ENCODE measurements at places on chromosomes 1 and 21. TPM values are rescaled to one million over a fixed set of nuclear protein-coding genes. Genes with fewer than 3 reads are reported as not detected.

GRCh38 chr1:32861904-32862695 is 8.6 kb downstream of the FNDC5 start:
- DNase-seq = no peak

Gene PRSS38
- not detected for total RNA-seq

DNA sequence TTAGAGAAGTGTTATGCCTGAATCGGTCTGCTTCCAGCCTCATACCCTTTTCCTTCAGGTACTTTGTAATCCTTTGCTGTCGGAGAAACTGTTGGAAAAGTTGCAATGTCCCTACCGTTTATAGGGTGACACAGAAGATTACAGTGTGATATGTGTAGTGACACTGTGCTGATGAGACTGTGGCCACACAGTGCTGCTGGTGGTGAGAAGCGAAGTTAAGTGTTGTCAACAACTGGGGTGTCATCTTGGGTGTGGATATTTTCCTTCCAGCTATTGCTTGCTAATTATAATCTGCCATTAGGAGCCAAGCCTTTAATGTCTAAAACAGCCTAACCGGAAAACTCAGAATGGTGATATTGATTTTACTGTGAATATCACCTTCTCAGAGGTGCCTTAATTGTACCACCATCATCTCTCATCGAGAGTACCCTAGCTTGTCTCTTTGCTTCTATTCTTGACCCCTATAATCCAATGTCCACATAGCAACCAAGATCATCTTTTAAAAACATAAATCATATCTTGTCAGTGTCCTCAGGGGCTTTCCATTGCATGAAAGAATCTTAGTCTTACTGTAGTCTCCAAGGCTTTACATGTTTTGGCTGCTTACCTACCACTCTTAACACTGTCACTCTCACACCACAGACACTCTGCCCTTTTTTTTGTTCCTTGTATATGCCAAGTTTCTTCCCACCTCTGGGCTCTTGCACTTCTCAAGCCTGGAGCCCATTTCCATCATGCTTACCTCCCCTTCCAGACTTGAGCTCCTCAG is 89.4 kb upstream of the PGD start:
- no peak for DNase-seq

Gene DPYD
- 87.2 TPM for total RNA-seq

GRCh38 chr1:201634261-201634660 is 95.3 kb downstream of the NAV1 start:
- DNase-seq = no peak

- peak; percentile 22 for DNase-seq
Measured at GRCh38 chr1:36321119-36321951, 2.1 kb downstream of the EVA1B start.

Gene LIPI
- total RNA-seq = not detected

DNA sequence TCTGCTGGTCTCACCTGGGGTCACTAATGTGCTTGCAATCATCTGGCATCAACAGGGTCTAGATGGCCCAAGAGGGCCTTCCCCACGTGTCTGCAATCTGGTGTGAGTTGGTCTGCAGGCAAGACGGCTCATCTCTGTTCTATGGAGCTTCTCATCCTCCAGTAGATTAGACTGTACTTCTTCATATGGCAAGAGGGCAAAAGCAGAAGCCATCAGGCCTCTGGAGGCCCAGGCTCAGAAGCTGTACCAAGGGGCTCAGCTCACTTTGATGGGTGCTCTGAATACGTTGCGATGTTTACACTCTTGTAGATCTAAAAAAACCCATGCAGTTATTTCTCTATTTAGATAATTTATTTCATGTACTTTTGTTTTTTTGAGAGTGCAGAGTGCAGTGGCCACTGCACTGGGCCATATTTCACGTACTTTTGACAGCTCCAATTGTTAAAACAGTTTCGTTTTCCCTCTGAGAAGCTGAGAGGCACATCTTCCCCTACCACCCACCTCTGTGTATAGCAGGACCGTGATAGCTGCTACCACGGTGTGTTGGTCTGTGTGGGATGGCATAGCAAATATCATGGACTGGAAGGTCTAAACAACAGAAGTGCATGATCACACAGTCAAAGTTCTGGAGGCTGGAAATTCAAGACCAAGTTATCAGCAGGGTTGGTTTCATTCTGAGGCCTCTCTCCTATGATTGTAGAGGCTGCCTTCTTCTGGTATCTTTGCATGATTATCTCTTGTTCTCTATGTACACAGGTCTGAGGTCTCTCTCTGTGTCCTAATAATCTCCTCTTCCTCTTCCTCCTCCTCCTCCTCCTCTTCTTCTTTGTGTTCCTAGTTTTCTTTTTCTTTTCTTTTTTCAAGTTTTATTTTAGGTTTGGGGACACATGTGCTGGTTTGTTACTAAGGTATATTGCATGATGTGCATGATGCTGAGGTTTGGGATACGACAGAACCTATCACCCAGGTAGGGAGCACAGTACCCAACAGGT is 17.0 kb downstream of the CITED4 start:
- DNase-seq = no peak

DNA sequence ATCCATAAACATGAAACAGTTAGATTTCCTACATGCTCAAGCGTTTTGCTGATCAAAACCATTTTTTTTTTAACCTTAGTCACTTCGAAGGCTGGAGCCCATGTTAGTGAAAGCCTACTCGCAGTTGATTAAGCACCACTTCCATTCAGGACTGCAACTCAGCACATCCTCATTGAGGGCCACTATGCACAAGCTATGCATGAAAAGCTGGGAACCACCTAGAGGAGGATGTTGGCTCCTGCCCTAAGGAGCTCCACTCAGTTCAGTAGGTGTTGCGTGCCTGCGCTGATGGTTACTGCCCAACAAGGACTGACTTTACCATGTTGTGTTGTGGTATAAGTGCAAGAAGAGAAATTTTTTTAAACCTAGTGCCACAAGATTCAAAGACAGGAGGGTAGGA is 181.4 kb upstream of the L1TD1 start:
- no peak for DNase-seq

GRCh38 chr1:83671586-83671985 is 327.3 kb downstream of the TTLL7 start:
- no peak for DNase-seq

Gene PYCR2
- total RNA-seq = 111 TPM

GRCh38 chr1:53614231-53615021 is 124.5 kb downstream of the GLIS1 start:
- DNase-seq = no peak

GRCh38 chr1:213332491-213332890 is 281.4 kb downstream of the RPS6KC1 start:
- DNase-seq = no peak

DNA sequence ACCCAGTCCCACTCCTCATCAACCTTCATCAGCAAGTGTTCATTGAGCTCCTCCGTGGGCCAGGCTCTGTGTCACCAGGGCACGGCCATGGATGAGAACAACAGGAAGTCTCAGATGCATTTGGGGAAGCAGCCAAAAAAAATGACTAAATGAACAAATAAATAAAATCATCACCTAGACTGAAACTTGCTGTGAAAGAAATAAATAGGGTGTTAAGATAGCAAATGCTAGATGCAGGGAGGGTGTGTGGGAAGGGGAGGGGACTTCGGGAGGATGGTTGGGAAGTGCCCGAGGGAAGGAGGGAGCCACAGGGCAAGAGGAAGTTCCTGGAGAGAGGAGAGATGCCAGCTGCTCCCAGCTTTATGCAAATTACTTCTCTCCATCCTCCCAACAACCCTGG is 696.7 kb downstream of the PTPRU start:
- DNase-seq = no peak
